ENCODE measurements at places on chromosomes 1 and 21.
A peak's percentile ranks its signal among the peaks of the same experiment; 100 is the strongest.

DNA sequence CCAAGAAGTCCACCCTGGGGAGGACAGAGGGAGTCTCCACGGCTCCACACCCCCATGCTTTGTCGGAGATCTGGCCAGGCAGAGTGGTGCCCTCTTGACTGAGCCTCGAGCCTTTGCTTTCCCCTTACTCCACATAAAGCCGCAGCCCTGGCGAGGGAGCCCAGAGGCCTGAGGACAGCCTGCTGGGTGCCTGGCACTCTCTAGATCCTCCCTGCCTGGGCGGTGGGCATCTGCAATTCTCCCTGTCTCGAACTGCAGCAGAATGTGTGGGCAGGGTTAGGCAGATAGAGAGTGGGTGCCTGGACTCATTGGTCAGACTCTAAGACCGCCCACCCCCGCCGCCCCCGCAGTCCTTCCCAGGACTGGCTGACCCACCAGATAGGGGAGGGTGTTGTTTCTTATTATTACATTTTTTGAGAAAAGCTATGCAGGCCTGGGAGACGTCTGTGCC is 13.9 kb downstream of the EPHX1 start:
- no peak for DNase-seq

GRCh38 chr21:39020751-39021477 is 162.3 kb downstream of the PSMG1 start:
- DNase-seq = peak; percentile 59

- DNase-seq = no peak
These were observed 77.0 kb upstream of the POU3F1 start for GRCh38 chr1:38123356-38124135.

DNA sequence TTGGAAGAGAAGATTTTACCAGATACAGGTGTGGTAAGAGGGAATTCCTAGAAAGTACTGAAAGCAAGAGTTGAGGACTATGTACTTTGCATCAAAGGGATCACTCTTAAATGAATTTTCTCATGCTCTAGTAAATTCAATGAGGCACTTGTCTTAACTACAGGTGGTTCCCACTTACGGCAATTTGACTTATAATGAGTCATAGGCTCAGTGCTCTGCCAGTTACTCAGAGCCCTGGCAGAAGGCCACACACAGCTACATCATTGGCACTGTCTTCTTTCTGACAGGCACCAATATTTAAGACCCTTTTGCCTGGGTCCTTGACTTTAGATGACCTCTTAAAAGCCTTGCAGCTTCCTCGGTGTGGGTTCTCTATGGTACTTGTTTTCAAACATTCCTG is 15.9 kb upstream of the ADAMTS5 start:
- peak; percentile 35 for DNase-seq

GRCh38 chr1:154405747-154406571 is 816 bp downstream of the IL6R start:
- peak; percentile 91 for DNase-seq

DNA sequence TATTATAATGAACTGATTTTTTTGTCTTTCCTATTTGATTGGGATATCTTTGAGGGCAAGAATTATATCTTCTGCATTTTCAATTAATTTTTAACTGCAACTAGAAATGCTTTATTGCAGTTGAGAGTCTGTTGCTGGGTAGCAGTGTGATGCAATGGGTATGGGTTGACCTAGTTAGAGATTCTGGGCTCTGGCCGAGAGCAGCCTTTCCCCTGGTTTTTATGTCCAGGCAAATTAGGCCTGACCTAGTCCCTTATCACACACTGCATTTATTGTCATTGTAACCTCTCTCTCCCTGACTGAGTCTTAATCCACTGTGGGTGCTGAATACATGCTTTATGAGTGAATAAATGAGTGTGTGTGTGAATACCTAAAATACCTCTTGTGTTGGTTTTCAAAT is 206.4 kb upstream of the PTGFR start:
- DNase-seq = no peak

DNA sequence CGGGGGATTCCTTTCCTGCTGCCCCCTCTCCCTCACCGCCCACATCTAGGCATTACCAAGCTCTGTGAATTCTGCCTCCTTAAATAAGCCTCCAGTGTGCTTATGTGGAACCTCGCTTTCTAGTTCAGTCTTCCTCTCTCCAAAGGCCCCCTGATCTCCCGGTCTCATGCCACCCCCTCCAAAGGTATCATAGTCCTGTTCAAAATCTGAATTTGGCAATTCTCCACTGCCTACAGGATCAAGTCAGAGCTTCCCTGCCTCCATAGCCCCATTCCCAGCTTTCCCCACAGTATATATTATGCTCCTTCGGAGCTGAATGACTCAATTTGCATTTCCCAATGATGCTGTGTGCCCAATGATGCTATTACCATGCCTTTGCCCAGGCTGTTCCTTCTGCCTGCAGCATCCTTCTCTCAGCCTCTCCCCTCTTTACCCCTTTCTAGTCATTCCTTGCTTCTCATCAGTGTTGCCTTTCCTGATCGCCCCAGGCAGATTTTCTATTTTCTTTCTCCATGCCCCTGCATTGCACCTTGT is 1.7 kb downstream of the AZIN2 start:
- no peak for DNase-seq

GRCh38 chr1:48611841-48612240 is 139.8 kb upstream of the SPATA6 start:
- no peak for DNase-seq

DNA sequence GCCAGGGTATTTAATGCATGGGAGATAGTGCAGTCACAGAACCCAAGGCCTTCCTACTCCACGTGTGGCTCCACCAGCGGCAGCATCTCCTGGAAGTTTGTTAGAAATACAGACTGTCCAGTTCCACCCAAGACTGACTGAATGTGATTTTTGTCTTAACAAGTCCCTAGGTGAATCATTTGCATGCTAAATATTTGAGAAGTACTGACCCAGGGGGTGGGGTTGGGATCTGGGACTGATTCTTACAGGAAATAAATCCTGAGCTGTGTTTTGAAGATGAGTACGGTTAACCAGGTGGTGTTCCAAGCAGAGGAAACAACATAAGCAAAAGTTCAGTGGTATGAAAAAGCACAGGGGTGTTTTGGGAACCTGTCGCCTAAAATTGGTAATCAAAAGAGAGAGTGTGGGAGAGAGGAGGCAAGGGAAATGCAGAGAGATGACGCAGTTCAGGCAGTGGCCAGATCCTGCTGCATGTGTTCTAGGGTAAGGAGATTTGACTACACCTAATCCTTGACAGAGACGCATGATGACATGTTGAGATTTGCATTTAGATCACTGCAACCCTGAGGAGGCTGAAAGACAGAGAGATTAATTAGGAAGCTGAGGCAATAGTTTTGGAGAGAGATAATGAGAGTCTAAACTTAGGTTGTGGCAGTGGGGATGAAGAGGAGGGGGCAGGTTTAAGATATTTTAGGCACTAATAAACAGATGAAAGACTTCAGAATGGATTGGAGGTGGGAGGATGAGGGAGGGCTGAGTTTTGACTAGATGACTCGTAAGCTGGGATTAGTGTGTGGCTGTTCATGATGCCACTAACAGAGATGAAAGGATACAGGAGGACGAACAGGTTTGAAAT is 3.7 kb upstream of the ZNF326 start:
- no peak for DNase-seq

DNA sequence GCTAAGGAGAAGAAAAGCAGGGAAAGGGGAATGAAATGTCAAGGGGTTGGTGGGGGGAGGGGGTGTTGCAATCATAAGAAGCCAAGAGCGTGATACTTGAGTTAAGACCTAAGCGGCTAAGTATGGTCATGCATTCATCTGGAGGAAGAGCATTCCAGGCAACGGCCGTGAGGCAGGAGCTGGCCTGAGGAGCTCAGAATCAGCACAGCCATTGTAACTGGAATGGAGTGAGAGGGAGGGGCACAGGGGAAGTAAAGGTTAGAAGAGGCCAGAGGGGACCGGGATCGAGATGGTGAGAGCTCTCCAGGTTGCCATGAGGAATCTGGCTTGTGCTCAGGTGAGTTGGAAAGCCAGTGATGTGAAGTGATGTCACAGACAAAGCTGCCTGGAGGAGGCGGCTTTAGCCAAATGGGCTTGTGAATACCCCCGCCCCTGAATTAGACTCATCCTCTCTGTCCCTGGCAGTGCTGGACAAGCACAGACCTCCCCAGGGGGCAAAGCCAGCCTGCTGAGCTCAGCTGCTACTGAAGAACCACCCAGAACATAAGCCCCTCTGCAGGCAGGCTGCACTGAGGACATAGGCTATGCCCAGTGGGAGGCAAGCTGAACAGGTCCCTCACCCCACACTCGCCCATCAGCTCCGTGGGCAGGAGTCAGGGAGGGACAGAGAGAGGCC is 61.1 kb upstream of the LAPTM5 start:
- no peak for DNase-seq

- DNase-seq = no peak
These were observed 9.9 kb upstream of the DCAF6 start for GRCh38 chr1:167926486-167926997.

GRCh38 chr1:200909757-200910239 is 15.1 kb downstream of the INAVA start:
- no peak for DNase-seq

GRCh38 chr1:158691907-158692306 is 5.4 kb upstream of the SPTA1 start:
- DNase-seq = no peak

DNA sequence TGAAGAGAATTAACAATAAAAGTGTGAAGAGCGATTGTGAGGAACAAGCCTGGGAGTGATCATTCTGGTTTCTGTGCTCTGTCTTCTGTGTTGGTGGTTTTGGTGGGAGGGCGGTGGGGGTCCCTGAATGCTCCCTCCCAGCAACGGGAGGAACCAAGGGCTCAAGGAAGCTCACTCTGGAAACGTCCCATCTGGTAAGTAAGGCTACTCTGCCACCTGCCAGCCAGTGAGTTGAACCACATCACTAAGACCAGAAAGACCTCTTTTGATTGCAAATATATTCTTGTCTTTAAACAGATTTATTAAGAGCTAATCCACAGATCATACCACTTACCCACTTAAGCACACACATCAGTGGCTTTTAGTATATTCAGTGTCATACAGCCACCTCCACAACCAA is 125.0 kb downstream of the PRDM2 start:
- no peak for DNase-seq

DNA sequence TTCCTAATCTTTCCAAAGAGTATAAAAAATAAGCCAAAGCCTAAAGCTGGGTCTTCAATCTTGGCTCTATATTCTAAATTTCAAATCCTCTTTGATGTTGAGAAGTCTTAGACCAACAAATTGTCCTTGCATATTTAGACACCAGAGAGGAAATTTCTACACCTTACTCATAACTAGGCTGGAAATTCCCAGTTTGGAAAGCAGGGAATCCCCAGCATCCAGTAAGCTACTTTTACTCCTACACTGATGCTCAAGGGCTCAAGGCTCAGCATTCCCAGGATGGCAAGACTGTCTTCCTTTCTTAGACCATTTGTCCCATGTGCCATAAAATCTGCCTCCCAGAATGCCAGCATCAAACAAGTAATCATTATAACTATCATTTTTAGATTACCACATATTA is 28.3 kb downstream of the PRDX6 start:
- no peak for DNase-seq

- DNase-seq = no peak
These were observed 65.4 kb downstream of the SLC35A3 start for GRCh38 chr1:100035214-100035613.

DNA sequence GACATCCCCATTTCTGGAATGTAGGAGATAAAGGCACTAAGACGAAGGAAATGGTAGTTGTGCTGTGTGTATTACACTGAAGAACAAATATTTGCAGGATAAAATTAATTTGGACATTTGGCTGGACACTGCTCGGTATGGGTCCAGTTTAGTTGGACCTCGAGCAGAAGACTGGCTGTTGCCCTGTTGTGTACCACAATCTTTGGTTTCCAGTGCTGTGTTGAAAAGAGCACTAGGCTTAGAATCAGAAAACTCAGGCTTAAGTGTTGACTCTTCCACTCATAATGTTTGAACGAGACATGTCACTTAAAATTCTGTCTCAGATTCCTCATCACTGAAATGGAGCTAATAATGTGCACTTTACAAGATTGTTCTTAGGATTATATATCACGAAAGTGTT is 1.2 kb upstream of the ARPC5 start:
- no peak for DNase-seq
